ENCODE measurements at places on chromosomes 4 and X. TPM values are rescaled to one million over a fixed set of nuclear protein-coding genes. Genes with fewer than 3 reads are reported as not detected.
A peak's percentile ranks its signal among the peaks of the same experiment; 100 is the strongest.

- H3K27me3 ChIP-seq: no peaks in the 10 kb centered on the region
- H3K4me3 ChIP-seq: no peak overlapping the region
- peaks cover 9% of the 10 kb centered on the region for H3K4me1 ChIP-seq
- DNase-seq: no peak
- H3K36me3 ChIP-seq: peaks cover 6% of the 10 kb centered on the region
- H3K27ac ChIP-seq: no peak overlapping the region
These were observed 5.0 kb downstream of the IRAK1 start for GRCh38 chrX:154014429-154015380.

DNA sequence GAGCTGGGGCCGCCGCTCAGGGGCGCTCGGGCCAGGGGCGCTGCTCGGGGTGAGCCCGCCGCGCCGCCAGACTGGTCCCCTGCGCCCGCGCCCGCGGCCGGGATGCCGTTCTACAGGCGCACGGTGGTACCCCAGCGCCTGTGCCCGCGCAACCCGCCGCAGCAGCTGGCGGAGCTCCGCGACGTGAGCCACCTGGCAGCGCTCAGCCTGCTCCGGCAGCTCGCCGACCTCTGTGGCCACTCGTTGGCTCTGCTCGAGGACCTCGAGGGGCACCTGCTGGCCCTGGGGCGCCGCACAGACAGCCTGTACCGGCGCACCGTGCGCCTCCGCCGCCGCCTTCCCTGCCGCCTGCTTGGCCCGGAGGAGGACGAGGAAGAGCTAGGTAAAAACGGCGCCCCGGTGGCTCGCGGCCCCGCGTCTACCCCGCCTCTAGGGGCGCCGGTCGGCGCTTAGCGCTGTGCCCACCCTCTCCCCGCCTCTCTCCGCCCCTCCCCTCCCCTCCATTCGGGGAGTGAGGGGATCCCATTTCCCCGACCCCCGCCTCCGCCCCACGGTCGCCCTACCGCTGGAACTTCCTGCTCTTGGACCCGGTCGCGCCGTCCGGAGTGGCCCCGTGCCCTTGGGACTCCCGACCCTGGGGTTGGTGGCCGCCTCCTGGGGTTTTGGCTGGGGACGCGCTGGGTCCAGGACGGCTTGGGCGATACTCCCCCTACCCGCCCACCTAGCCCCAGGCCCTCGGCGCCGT is 513 bp downstream of the NHSL2 start:
- H3K36me3 ChIP-seq: no peaks in the 10 kb centered on the region
- no peaks in the 10 kb centered on the region for H3K27me3 ChIP-seq
- H3K27ac ChIP-seq: no peak overlapping the region
- peak overlapping the region; percentile 51 for H3K4me3 ChIP-seq

DNA sequence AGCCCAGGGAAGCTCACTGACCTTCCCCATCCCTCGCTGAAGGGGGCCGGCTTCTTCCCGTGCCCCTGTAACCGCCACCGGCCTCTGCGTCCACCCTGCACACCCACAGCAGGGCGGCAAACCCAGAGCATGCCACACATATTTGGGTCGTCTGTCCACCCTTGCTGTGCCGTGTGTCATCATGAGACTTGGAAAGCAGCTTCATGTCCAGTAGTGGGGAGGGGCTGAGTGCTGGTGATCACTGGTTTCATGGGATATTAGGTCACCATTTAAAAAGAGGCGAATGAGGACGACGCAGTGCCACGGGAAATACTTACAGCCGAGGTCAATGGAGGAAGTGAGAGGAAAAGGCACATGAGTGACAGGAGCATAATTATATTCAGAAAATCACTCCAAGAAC is 74.8 kb downstream of the HTRA3 start:
- no peak overlapping the region for H3K4me3 ChIP-seq
- DNase-seq: peak; percentile 60
- H3K27ac ChIP-seq: no peak overlapping the region
- no peaks in the 10 kb centered on the region for H3K36me3 ChIP-seq
- H3K27me3 ChIP-seq: peaks cover 2% of the 10 kb centered on the region

GRCh38 chrX:53257670-53258423 is 23.5 kb downstream of the IQSEC2 start:
- peaks cover 2% of the 10 kb centered on the region for H3K4me1 ChIP-seq
- no peak overlapping the region for H3K4me3 ChIP-seq
- DNase-seq: no peak
- peaks cover 4% of the 10 kb centered on the region for H3K36me3 ChIP-seq
- H3K27ac ChIP-seq: no peak overlapping the region

DNA sequence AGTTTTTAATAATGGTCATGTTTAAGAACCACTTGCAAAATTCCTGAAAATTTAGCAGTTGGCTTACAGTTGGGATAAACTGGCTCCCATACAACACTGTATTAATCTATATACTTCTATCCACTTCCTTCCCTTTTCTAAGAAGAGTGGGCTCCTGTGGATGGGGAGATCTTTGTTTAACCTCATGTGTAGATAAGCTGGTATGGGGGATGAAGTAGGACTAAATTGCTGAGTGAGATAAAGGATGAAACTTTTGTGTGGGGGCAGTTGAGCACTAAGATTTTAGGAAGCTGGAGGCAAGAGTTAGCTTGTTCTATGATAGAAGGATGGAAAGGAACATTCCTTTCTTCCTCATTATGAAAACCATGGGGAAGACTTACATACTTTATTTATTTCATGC is 54.6 kb upstream of the ATP8A1 start:
- H3K36me3 ChIP-seq: no peaks in the 10 kb centered on the region
- no peak for DNase-seq
- no peak overlapping the region for H3K27ac ChIP-seq
- no peak overlapping the region for H3K4me3 ChIP-seq
- H3K4me1 ChIP-seq: no peaks in the 10 kb centered on the region

DNA sequence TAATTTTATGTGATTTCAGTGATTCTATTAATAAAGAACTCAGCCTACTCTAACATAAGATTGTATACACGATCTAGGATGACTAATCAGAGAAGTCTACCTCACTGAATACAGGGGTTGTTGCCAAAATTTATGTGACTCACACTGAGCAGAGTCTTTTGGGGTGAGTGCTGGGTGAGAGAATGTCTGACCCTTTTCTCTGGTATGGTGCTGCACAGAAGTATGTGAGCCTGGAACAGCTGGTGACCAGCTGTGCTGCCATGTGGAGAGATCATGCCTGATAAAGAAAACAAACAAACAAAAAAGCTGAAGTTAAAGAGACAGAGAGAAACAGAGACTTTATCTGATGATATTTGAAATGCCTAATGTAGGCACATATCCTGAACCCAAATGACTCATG is 618.1 kb upstream of the GRIA3 start:
- H3K4me3 ChIP-seq: no peak overlapping the region
- no peaks in the 10 kb centered on the region for H3K4me1 ChIP-seq
- no peak overlapping the region for H3K27ac ChIP-seq

DNA sequence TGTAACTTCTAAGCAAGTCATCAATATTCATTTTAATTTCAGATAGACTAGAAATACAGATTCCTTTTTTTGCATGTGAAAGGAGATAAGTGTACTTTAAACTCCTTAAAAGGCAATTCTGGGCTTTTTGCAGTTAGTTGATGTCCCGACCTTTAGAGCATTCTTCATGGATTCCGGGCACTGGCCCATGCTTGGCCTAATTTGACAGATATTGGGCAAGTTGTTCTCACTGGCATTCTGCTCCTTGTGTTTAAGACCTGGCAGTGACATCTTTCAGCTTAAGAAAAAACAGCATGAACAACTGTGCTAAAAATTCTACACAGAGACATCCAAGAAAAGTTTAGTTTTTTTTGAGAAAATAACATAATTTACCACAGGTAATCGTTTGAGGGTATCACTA is 1037.2 kb downstream of the PCDH18 start:
- H3K36me3 ChIP-seq: no peaks in the 10 kb centered on the region
- no peak overlapping the region for H3K27ac ChIP-seq
- no peak overlapping the region for H3K4me3 ChIP-seq
- no peaks in the 10 kb centered on the region for H3K27me3 ChIP-seq
- DNase-seq: no peak

DNA sequence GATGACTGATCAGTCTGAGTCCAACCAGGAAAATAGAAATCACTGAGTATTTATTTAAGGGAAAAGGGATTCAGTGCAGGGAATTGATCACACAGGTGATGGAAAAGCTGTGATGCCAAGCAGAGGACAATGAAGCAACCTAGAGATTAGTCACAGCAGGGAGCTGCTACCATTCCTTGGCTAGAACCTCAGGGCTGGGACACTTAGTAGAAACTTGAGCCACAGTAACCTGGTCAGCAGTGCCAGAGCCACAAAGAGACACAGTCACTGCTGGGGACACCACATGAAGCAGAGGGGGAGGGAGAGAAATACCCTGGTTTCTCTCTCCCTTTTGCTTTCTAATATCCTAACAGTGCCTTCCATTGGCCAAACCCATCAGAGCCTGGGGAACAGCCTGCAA is 38.7 kb downstream of the RTL9 start:
- H3K4me3 ChIP-seq: no peak overlapping the region
- no peak overlapping the region for H3K27ac ChIP-seq
- no peak for DNase-seq

DNA sequence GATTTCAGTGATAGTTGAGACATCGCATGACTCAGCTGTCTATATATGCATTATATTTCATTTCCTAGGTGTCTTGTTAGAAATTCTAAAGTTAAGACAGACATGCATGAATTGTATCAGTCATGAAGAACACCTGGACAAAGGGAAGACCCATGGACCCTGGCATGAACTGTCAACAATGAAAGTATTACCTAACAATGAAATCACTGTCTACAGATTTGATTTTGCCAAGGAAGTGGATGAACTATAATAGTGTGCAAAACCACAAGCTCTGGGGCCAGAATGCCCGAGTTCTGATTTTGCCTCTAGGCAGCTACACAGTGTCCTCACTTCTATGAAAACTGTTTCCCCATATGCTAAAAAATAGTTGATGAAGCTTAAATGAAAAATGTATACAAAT is 386.1 kb downstream of the NLGN4X start:
- no peak overlapping the region for H3K27ac ChIP-seq
- no peaks in the 10 kb centered on the region for H3K4me1 ChIP-seq
- H3K4me3 ChIP-seq: no peak overlapping the region
- no peak for DNase-seq
- no peaks in the 10 kb centered on the region for H3K36me3 ChIP-seq

DNA sequence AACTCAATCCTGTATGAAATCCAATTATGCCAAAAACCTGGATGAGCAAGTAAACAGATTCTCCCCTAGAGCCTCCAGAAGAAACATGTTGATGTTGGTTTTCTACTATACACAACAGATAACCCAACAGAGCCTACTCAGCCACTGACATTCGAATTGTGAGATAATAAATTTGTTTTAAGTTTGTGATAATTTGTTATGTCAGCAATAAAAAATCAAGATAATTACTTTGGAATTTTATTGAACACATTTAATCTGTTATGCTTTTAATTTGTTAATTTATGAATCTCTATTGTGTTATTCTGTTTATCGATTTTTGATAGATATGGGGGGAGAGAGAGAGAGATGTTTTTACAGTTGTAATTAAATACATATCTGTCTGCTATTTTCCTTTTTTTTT is 1016.1 kb upstream of the PCDH7 start:
- DNase-seq: no peak
- H3K27ac ChIP-seq: no peak overlapping the region
- H3K4me3 ChIP-seq: no peak overlapping the region

DNA sequence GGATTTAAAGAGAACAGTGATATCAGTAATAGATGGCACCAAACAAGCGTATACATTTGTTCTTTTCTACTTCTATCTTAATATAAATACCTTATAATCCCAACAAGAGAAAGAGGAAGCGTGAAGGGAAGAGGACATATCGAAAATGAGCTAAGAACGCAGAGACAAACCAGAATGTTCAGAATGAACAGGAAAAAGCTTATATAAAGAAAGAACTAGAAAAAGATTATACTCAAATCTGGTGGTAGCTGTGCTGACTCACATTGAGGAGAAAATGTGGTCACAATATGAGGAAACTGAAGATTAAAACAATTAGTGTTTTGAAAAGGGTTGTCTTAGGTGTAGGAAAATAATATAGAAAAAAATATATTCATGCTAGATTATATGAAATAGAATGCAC is 2.0 kb upstream of the GPR34 start:
- no peaks in the 10 kb centered on the region for H3K36me3 ChIP-seq
- no peak for DNase-seq
- H3K27ac ChIP-seq: no peak overlapping the region
- no peak overlapping the region for H3K4me3 ChIP-seq
- peaks cover under 1% of the 10 kb centered on the region for H3K4me1 ChIP-seq
- H3K27me3 ChIP-seq: no peaks in the 10 kb centered on the region

GRCh38 chr4:123159479-123159878 is 237.1 kb upstream of the NUDT6 start:
- DNase-seq: no peak
- H3K4me3 ChIP-seq: no peak overlapping the region
- no peaks in the 10 kb centered on the region for H3K27me3 ChIP-seq
- H3K36me3 ChIP-seq: no peaks in the 10 kb centered on the region

DNA sequence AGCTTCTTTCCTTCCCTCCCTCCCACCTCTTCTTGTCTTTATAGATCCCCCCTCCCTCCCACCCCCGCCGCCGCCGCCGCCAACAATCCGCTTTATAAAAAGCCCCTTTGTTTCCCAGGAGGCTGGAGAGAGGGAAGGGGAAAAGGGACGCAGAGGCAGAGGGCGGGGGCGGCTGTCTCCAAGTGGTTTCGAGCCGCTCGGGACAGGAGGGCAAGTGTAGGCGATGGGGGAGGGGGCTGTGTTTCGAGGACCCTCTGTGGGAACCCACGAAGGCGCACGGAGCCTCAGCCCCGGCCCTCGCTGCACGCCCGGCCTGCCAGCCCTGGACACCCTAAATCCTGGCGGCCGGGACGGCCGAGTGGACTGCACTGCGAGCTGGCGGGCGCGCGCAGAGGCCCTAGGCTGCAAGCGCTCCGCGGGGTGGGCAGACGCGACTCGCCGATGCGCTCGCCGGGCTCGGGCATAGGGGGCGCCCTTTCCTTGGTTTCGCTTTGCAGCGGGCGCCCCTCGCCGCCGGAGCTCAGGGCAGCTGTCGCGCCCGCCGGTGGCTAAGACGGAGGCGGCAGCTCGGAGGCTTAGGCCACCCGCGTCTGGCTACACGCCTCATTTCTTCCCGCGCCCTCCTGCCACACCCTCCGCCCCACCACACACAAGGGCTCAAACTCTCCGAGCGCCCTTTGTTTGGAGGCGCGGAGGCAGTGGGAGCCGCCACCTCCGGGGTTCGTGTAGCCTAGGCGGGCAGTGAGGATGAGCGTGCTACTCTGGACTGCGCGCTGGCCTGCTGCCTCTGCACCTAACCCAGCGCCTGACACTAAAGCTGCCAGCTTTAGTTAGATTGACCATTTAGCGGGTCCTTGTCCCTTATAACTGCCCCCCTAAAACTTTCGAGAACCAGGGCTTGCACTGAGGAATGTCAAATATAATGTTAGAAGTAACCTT is 2.2 kb downstream of the MAMLD1 start:
- no peaks in the 10 kb centered on the region for H3K27me3 ChIP-seq
- DNase-seq: no peak
- H3K4me1 ChIP-seq: peaks cover 17% of the 10 kb centered on the region
- peak overlapping the region; percentile 79 for H3K4me3 ChIP-seq
- H3K36me3 ChIP-seq: no peaks in the 10 kb centered on the region
- peak overlapping the region; percentile 91 for H3K27ac ChIP-seq

GRCh38 chr4:8368061-8368481 is 72.5 kb downstream of the ACOX3 start:
- H3K36me3 ChIP-seq: peaks cover 3% of the 10 kb centered on the region
- H3K27ac ChIP-seq: no peak overlapping the region
- DNase-seq: peak; percentile 77
- no peaks in the 10 kb centered on the region for H3K27me3 ChIP-seq
- no peak overlapping the region for H3K4me3 ChIP-seq
- H3K4me1 ChIP-seq: peaks cover 8% of the 10 kb centered on the region

TAF1 gene
- total RNA-seq: 31.3 TPM

MEPE gene
- total RNA-seq: not detected

SYTL5 gene
- 0.26 TPM for total RNA-seq

IGFBP7 gene
- 3,991 TPM for total RNA-seq

LRIT3 gene
- not detected for total RNA-seq

HERC5 gene
- 0.49 TPM for total RNA-seq

LDOC1 gene
- 28.6 TPM for total RNA-seq

FGFBP1 gene
- not detected for total RNA-seq

LIN54 gene
- 12.2 TPM for total RNA-seq
